GM23338 (cell line): ENCODE measurements at places on chromosomes 6 and 20. TPM values are rescaled to one million over a fixed set of nuclear protein-coding genes. Genes with fewer than 3 reads are reported as not detected.
A peak's percentile ranks its signal among the peaks of the same experiment; 100 is the strongest.

Gene MARCKS
- total RNA-seq, result 85.9 and 87.6 TPM in 2 replicates

Gene CSE1L
- total RNA-seq, result 312 and 326 TPM in 2 replicates

- peak; percentile 64 for DNase-seq
Measured at GRCh38 chr6:29925727-29926412, 16.5 kb upstream of the HLA-A start.

DNA sequence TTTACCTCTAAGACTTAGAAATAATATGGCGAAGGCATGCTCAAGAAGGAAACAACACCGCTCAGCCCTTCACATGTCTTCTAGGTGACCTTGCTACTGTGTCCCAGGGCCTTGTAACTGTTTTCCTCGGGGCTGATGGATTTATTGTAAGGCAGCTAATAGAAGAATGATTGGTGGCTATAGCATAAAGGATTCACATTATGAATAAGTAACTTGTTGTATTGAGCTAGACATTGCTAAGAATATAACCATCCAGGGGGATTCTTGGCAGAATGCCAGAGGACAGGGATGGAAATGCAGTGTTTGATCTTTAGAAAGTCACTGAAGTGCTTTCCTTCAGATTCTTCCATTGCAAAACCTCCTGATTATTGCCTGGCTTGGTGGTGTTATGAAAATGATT is 54.9 kb downstream of the PLEKHG1 start:
- DNase-seq, result no peak

DNA sequence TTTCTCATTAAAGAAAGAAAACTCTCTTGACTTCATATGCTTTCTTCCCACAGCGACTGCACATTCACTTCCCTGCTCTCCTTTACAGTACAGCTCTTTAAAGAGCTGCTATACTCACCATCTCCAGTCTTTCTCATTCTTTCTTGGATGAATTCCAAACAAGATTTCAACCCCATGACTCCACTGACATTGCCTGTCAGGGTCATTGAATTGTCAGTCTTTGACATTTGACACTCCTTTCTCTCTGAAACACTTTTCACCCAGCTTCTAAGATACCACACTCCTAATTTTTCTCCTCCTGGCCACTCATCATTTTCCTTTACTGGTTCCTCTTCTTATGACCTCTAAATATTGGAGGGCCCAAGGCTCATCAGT is 811 bp upstream of the ARMH2 start:
- DNase-seq, result no peak

GRCh38 chr6:156562019-156562418 is 215.2 kb upstream of the ARID1B start:
- no peak for DNase-seq

Gene DYNLT2
- total RNA-seq, result 2.8 and 3.3 TPM in 2 replicates

Gene METTL24
- 0.35 TPM in 1 of 2 replicates, not detected in the other for total RNA-seq

- DNase-seq, result no peak
Measured at GRCh38 chr6:227074-227782, 65.1 kb upstream of the DUSP22 start.

GRCh38 chr6:137570393-137570792 is 76.2 kb upstream of the OLIG3 start:
- no peak for DNase-seq

Gene PCIF1
- 26.1 and 27.0 TPM in 2 replicates for total RNA-seq
